GDM1 (cell line): ENCODE measurements at places on chromosomes 3 and 15.

DNA sequence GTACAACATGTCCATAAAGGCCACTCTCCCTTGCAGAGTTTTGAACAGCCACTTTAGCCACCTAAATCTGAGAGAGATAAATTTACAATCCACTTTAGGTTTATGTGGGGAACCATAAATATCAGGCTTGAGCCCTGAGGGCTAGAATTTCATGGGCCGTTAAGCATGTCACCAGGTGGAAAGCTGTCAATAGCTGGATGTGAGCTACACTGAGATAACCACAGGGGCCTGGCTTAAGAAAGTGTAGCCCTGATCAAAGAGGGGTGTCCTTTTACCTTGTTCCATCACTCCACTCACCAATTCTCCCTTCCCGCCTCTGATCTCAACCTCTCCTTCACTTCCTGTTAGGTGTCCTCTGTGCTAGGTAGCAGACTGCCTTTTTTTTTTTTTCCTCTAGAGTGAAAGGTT lies 172.8 kb upstream of the ICE2 start:
- no peak for DNase-seq

DNA sequence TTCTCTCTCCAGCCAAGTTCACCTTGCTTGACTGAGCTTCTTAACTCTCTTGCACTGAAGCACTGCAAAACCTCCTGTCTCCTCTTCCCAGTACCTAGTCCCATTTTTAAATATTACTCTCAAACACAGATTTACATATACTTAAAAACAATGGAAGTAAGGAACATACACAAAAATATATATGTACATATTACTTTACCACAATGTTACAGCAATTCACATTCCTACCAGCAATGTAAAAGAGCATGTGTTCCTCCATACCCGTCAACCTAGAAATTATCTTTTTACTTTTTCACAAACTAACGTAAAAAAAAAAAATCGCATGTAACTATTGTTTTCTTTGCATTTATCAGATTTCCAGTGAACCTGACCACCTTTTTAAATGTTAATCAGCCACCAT lies 60.4 kb downstream of the RYK start:
- no peak for DNase-seq

DNA sequence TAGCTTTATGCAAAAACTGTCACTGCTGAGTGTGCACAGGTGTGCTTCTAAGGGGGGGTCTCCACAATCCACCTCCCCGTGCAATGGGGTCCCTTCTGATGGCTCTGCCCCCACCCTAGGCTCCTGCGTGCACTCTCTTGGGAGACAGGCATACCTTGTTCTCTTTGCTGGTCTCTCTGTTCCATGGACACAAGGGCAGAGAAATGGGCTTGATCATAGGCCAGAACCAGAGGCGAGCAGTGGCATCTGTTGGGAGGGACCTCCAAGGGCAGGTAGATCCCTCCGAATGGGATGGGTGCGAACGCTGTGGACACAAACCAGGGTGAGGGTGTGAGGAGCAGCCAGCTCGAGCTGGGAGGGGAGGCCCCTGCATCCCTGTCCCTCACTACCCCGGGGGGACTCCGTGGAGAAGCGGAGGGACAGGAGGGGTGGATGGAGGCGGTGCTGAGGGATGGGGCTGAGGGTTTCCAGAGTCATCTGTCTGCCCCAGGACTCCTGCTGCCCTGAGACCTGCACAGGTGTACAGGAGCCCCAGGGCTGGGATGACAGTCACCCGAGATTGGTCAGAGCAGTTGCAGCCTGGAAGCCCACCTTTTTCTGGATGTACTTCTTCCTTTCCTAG lies 175.0 kb downstream of the KLF13 start:
- DNase-seq: no peak

DNA sequence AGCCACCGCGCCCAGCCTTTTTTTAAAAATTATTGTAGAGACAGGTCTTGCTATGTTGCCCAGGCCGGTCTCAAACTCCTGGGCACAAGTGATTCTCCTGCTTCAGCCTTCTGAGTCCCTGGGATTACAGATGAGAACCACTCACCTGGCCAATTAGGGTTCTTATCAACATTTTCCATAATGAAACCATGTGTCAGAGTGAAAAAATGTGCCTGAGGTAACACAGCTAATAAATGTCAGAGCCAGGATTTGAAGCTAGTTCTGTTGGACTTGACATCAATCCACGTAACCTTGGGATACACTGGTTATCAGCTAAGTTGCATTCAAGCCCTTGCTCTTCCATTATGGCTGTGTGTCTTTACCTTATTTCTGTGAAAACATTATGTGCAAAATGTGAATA lies 29.1 kb downstream of the CHST14 start:
- DNase-seq: no peak

DNA sequence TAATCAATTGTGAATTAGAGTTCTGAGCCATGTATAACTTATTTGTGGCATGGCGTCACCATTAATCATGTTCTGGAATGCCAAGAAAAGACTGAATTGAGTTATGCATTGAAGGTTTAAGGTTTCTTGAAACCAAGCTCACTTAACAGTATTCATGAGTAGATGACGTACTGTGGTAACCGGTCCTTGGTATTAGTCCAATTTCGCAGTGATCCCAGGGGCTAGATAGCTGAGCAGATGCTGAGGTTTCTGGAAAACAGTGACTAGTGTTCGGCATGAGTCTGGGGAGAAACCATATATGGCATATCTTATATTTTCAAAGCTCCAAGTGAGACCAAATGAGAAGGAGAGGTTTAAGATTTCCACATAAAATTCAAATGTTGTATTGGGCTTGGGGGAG lies 218.3 kb upstream of the LYSMD4 start:
- no peak for DNase-seq

DNA sequence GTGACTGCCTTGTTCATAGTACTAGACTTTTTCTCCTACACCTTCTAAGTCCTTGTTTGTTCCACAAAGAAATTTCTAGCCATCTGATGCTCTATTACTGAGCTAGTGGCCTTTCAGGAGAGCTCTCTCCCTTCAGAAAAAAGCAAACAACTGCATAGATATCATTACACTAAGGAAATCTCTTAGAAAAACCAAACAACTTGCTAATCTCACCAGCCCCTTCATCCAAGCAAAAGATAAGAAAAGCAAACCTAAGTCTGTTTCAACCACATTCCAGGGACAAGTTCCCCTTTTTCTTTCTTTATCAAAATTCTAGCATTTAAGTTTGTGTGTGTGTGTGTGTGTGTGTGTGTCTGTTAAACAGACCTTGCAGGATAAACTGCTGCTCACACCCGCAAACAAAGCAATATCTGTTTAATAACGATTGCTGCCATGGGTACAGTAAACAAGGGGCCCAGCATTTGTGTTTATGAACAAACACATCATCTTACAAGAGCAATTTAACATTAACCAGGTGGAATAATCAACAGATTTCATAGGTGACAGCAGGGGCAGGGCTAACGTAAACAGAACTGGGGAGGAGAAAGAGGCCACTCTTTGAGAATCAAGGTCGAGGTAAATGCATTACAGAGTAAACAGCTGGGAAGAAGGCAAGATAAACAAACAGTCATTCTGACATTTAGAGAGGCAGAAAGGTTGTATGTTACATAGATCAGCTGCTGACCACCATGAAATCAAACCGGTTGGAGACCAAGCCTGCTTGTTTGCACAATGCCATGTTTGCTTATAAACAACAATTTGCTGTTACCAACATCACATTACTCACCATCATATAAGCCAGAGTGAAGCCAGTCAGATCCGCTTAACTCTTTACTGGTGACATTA lies 375.1 kb downstream of the FOXP1 start:
- peak; percentile 28 for DNase-seq

- no peak for DNase-seq
Measured at GRCh38 chr3:194985031-194985578, 285.9 kb downstream of the XXYLT1 start.

GRCh38 chr3:151144760-151145159 lies 58.3 kb downstream of the GPR171 start:
- no peak for DNase-seq

- no peak for DNase-seq
Measured at GRCh38 chr15:70491201-70491621, 272.1 kb downstream of the UACA start.

DNA sequence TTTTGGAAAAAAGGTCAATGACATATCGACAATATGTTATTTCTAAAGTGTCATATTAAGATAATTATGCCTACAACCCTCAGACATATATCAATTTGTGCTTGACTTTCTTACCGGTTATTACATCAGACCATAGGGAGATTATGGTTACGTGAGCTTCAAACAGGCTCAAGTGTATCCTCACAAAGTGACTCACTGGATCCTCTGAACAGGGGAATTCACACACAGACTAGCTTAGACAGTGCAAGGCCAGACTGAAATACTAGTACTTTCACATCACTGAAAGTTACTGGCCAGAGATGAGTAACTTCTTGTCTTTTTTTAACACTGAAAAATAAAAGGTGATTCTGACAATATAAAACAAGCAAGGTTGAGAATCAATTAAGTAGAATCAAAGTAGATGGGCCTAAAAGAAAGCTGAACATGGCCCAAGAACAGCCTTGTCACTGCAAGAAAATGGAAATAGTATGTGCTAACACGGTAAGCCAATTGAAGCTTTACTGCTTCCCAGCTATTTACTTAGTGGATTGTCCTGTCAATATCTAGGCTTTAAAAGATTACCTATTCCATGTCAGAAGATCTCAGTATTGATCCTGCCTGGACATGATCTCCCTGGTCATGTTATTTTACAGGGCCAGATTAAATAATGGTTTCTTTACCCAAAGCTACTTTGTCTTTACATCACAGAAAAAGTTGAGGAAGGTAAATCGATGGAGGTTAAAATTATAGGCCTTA lies 848.6 kb downstream of the ROBO1 start:
- DNase-seq: no peak

DNA sequence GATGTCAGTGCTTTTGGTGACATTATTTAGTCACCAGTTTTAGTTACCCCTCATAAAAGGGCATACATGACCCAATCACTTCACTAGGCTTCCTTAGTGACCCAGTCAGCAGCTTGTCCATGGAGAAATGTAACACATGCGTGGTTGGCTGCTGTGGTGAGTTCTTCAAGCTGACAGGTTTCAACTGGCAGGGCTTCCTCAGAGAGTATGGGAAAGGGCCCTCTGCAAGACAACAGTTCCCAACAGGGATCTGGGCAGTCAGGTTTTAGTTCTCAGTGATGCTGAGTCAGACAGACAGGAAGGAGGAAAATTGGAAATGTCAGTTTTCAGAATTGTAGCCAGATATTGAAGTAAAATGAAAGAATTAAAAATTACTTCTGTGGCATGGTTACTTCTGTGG lies 282.5 kb downstream of the TBL1XR1 start:
- DNase-seq: no peak

DNA sequence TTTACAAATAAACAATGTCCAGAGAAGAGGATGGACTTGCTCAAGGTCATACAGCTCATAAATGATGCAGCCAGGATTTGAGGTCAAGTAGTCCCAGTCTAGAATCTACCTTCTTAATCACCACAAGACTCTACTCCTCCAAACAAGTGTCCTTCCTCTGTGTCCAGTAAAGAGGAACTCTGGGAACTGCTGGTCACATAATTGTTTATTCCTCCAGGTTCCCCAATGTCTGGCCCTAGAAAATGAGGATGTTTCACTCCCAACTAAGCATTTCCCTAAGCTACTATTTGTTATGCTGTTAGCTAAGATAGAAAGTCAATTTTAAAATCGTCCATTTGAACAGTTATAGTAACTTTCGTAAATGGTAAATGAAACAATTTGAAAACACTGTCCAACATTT lies 192.4 kb downstream of the FHIT start:
- DNase-seq: no peak

DNA sequence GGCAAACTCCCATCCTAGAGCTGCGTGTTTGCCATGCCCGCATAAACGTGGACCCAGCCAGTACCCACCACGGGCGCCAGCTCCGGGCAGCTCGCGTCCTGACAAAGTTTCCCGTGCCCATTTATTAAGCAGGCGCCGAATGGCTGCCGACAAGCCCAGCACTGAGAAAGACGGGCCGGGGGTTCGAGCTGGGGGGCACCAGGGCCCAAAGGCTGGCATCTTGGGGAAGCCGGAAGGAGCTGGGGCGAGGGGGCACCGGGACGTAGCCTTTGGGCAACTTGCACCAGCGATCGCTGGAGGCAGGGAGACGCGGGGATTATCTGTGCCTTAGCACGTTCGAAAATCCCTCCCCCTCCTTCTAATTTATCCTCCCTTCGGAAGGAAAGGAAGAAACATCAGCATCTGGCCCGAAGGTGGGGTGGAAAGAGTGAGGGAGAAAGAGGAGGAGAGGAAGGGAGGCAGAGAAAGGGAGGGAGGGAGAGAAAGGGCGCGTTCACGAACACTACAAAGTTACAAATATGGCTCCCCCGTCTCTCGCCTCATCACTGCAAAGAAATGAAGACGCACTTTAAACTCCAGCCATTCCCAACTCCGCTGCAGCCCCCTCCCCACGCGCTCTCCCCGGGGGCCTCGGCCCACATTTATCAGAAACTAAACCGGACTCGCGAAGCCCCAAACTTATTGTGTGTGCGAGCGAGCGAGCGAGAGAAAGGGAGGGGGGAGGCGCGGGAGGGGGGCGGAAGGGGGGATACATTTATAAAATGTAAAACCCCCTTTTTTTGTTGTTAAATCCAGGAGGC lies 1.0 kb downstream of the ANP32A start:
- no peak for DNase-seq

- no peak for DNase-seq
Measured at GRCh38 chr3:141915016-141915415, 38.6 kb downstream of the ATP1B3 start.

- no peak for DNase-seq
Measured at GRCh38 chr3:80688814-80689213, 921.0 kb upstream of the ROBO1 start.

DNA sequence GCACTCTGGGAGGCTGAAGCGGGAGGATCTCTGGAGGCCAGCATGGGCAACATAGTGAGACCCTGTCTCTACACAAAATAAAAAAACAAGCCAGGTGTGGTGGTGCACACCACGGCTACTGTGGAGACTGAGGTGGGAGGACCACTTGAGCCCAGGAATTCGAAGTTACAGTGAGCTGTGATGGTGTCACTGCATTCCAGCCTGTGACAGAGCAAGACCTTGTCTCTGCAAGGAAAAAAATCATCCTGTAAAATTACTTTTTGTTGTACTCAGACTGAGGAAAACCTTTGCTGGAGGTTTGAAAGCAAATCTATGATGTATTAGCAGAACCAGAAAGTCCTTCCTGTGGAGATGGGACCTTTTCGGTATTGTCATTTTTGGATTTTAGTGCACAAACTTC lies 63.3 kb downstream of the ATP1B3 start:
- DNase-seq: no peak

DNA sequence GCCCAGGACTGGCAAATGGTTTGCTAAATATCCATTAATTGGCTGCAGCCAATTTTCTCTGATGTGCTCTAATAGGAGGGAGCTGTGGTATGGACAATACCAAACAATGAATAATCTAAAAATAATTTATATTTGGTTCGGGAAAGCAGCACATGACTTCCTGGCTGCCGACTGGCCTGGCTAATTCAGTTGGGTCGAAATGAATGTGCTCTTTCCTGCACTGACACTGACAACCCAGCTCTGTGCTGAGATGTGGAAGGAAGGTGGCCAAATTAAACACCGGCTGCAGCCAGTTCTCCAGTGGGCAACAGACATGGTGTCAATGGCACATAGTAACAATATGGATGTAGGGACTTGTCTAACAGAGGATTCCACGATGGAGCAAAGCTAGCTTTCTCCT lies 21.1 kb upstream of the COLQ start:
- no peak for DNase-seq
